ENCODE measurements at places on chromosomes 5 and 9. TPM values are rescaled to one million over a fixed set of nuclear protein-coding genes. Genes with fewer than 3 reads are reported as not detected.

ACER2 gene
- total RNA-seq: 3.8 TPM

SPINK4 gene
- total RNA-seq: not detected

ANKRD20A1 gene
- total RNA-seq: 0.77 TPM

ANGPTL2 gene
- total RNA-seq: 9.8 TPM

GLRX gene
- total RNA-seq: 16.0 TPM

ADAMTS12 gene
- total RNA-seq: 7.5 TPM

FAM174A gene
- 11.7 TPM for total RNA-seq

CFAP157 gene
- total RNA-seq: 3.5 TPM

SCGB3A2 gene
- not detected for total RNA-seq

EGFL7 gene
- total RNA-seq: 95.1 TPM

NR4A3 gene
- total RNA-seq: 9.0 TPM

ARAP3 gene
- total RNA-seq: 3.6 TPM

GZMA gene
- 0.56 TPM for total RNA-seq

WDR38 gene
- not detected for total RNA-seq

PTPN3 gene
- total RNA-seq: 0.20 TPM

DNA sequence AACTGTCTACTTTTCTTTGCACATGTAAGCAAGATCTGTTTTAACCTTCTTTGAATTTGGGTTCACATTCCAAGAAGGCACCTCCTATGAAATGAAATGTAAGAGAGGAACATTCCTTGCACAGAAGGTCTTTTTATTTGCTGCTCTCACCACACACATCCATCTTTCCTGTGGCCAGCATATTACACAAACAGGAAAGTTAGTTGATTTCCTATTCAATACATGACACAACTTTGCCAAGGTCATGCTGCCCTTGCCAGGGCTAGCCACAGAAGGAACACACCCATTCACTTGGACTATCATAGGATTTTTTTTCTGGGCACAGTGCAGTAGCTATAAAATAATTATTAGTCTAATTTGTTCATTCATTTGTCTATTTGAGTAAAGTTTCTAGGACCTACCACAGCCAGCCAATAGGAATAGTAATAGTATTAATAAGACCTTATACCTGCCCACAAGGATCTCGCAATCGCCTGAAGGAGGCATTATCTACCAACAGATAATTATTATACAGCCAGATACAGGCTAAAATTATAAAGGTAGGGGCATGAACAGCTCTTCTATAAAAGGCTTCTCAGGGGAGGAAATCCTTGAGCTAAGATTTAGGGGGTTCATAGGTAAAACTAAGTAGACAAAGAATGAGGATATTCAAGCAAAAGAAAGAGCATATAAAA, 78.1 kb upstream of the NREP start:
- DNase-seq: no peak
- no peaks in the 10 kb centered on the region for H3K36me3 ChIP-seq
- H3K4me3 ChIP-seq: no peak overlapping the region
- H3K27ac ChIP-seq: no peak overlapping the region
- H3K27me3 ChIP-seq: no peaks in the 10 kb centered on the region
- H3K4me1 ChIP-seq: no peaks in the 10 kb centered on the region

- no peak overlapping the region for H3K4me3 ChIP-seq
- H3K27ac ChIP-seq: no peak overlapping the region
- no peak for DNase-seq
- H3K4me1 ChIP-seq: no peaks in the 10 kb centered on the region
- H3K36me3 ChIP-seq: no peaks in the 10 kb centered on the region
- H3K27me3 ChIP-seq: no peaks in the 10 kb centered on the region
Observed at GRCh38 chr5:172370237-172370640, 84.1 kb downstream of the SH3PXD2B start.

- peak; percentile 66 for DNase-seq
- H3K4me1 ChIP-seq: peaks cover 10% of the 10 kb centered on the region
- H3K4me3 ChIP-seq: peak overlapping the region; percentile 88
- H3K27ac ChIP-seq: no peak overlapping the region
Observed at GRCh38 chr5:172958331-172959046, 735 bp upstream of the RPL26L1 start.

- H3K4me1 ChIP-seq: no peaks in the 10 kb centered on the region
- no peaks in the 10 kb centered on the region for H3K27me3 ChIP-seq
- no peak for DNase-seq
- H3K36me3 ChIP-seq: no peaks in the 10 kb centered on the region
- no peak overlapping the region for H3K27ac ChIP-seq
- H3K4me3 ChIP-seq: no peak overlapping the region
Observed at GRCh38 chr5:93221-93980, 1.4 kb downstream of the PLEKHG4B start.

DNA sequence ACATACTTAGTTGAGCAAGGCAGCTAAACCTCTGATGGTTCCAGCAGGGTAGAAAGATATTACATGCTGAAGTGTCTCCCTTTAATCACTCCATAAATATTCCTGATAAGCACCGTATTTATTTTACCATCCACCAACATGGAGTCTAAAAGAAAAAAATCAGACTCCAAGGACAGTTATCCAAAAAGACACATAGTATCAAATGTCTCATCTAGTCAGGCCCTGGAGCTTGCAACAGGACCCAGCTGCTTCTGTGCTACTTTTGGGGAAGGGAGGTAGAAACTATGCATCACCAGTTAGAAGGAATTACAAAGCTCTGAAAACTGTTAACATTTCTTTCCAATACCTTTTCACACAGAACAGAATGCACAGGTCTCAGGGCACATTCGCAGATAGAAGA, 88.1 kb downstream of the S1PR3 start:
- no peak overlapping the region for H3K4me3 ChIP-seq
- no peaks in the 10 kb centered on the region for H3K36me3 ChIP-seq
- no peaks in the 10 kb centered on the region for H3K27me3 ChIP-seq
- H3K27ac ChIP-seq: no peak overlapping the region

GRCh38 chr5:150372639-150373038, 15.1 kb downstream of the TCOF1 start:
- H3K4me3 ChIP-seq: no peak overlapping the region
- H3K27me3 ChIP-seq: no peaks in the 10 kb centered on the region
- DNase-seq: no peak
- H3K36me3 ChIP-seq: peaks cover 3% of the 10 kb centered on the region

DNA sequence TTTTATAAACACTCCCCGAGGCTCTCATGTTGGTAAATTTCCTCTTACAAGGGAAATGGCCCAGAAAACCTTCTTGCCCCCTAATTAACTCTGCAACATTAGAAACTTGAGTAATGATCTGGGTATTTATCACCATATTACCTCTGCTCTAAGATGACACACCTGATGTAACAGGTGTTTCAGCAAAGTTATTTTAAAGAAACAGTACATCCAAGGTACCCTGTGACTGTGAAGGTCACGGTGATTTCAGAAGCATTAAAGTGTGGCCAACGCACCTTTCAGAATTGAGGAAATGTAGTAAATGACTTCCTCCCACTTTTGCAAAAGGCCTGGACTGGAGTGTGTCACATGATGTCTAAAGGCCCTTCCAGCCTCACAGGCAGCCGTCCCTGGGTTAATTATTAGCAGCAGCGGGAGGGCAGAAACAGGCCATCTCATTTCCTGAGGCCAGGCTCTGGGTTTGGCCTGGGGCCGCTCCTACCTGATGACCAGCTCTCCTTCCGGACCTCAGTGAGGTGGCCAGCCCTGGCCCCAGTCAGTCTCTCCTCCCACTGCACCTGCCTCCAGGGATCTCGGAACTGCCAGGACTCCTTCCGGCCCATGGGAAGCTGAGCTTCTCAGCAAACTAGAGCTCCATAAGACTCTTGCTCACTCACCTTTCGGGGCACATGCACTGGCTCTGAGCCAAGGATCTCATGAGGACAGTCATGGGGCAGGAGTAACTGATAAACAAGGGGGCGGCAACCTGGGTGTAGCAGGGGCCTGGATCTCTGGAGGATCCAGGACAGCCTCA, 20.7 kb downstream of the PTPN3 start:
- H3K27ac ChIP-seq: no peak overlapping the region
- no peaks in the 10 kb centered on the region for H3K27me3 ChIP-seq
- no peak for DNase-seq
- H3K36me3 ChIP-seq: no peaks in the 10 kb centered on the region
- H3K4me1 ChIP-seq: no peaks in the 10 kb centered on the region

DNA sequence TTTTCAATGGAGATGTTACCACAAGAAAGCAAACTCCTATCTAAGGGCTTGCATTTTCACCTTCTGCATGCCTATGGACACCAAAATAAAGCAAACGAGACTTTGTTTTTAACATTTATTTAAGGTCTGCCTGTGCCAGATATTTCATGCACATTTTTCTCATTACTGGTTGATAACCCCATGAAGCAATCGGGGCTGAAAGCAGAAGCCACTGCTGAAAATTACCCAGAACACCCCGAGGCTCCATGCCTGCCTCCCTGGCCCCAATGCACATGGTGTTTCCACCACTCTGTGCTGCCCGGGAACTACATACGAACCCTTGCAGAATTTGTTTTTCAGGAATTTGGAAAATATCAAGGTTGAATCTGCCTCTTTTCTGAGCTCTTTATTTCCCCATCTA, 240.1 kb downstream of the NR2F1-AS1 start:
- H3K36me3 ChIP-seq: no peaks in the 10 kb centered on the region
- peak; percentile 26 for DNase-seq
- no peaks in the 10 kb centered on the region for H3K27me3 ChIP-seq
- peaks cover 4% of the 10 kb centered on the region for H3K4me1 ChIP-seq
- no peak overlapping the region for H3K27ac ChIP-seq
- H3K4me3 ChIP-seq: no peak overlapping the region

DNA sequence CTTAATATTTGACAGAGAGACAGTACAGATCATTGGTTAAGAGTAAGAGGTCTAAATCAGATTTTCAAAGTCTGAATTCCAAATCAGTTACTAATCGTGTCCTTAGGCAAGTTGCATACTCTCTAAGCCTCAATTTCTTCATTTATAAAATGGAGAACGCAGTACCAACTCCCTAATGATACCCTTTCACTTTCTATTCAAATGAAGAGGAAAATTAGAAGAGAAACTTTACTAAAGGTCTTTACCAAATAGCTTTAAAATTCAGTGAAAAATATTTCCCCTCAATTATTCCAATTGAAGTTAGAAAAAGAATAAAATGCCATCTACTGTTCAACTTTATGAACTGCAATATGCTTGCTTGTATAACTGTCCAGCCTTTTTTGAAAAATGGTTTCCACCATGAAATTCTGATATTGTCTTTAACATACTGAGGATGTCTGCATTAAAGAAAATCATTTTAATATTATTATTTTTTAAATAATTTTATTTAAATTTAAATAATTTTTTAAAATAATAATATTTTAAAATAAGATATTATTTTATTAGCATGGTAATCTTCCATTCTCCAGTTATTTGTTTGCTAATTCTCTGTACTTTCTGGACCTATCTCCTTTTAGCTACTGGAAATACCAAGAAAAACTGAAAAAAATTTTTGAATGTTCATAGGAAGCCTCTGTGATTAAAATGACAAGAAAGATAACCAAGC, 36.0 kb downstream of the POC5 start:
- H3K4me1 ChIP-seq: no peaks in the 10 kb centered on the region
- H3K4me3 ChIP-seq: no peak overlapping the region
- no peak overlapping the region for H3K27ac ChIP-seq
- no peak for DNase-seq
- H3K36me3 ChIP-seq: no peaks in the 10 kb centered on the region
- H3K27me3 ChIP-seq: peaks cover 2% of the 10 kb centered on the region

GRCh38 chr9:137689745-137690529, 71.1 kb downstream of the EHMT1 start:
- H3K4me1 ChIP-seq: peaks cover 17% of the 10 kb centered on the region
- DNase-seq: no peak
- H3K4me3 ChIP-seq: no peak overlapping the region

- no peak for DNase-seq
- no peaks in the 10 kb centered on the region for H3K36me3 ChIP-seq
- H3K4me1 ChIP-seq: no peaks in the 10 kb centered on the region
- H3K4me3 ChIP-seq: no peak overlapping the region
- H3K27ac ChIP-seq: no peak overlapping the region
Observed at GRCh38 chr9:126420643-126421564, 94.3 kb downstream of the MVB12B start.

- peak; percentile 77 for DNase-seq
- no peaks in the 10 kb centered on the region for H3K27me3 ChIP-seq
- peak overlapping the region; percentile 89 for H3K4me3 ChIP-seq
- H3K27ac ChIP-seq: no peak overlapping the region
Observed at GRCh38 chr9:124771867-124772679, 962 bp upstream of the NR6A1 start.

DNA sequence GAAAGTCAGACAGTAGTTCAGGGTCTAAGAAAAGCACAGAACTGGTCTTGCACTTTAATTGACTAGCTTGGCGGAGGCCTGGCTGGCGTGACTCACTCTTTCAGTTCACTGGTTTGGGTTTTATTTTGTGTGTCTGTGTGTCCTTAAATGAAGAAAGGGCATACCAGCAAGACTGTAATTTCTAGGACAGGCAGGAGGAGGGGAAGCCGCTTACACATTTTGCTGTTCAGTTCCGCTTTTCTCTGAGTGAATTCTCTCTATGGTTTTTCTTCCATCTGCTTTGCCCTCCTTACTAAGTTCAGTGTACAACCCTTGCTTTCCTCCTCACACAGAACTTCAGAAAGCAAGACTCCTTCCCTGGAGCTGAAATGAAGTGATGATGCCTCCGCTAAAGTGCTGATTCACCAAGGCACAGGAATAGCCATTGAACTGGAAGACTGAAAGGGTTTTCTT, 150.8 kb downstream of the MEF2C start:
- no peak overlapping the region for H3K4me3 ChIP-seq
- H3K4me1 ChIP-seq: peaks cover 6% of the 10 kb centered on the region
- DNase-seq: peak; percentile 38
- H3K27me3 ChIP-seq: no peaks in the 10 kb centered on the region
- no peaks in the 10 kb centered on the region for H3K36me3 ChIP-seq

DNA sequence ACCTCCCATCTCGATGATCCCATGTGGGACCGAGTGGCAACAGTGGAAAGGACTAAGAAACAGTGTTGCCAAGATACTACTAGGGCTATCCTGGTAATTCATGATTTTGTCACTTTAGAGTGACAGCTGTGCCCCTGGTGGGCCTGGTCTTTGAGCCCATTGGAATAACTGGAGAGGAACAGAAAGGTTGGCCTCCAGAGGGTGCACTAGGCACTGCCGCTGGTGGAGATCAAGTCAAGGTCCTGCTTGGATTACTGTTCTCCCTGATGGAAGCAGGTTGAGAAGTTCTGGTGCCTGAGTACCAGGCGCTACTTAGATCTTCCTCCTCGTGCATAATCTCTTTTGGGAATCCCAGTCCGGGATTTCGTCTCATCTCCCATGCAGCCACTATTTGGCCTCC, 129.6 kb downstream of the SEC61B start:
- no peaks in the 10 kb centered on the region for H3K36me3 ChIP-seq
- no peaks in the 10 kb centered on the region for H3K4me1 ChIP-seq
- H3K27ac ChIP-seq: no peak overlapping the region
- no peak overlapping the region for H3K4me3 ChIP-seq

- H3K27me3 ChIP-seq: no peaks in the 10 kb centered on the region
- H3K27ac ChIP-seq: no peak overlapping the region
- no peak overlapping the region for H3K4me3 ChIP-seq
- H3K36me3 ChIP-seq: no peaks in the 10 kb centered on the region
Observed at GRCh38 chr9:116549061-116549664, 137.9 kb upstream of the TRIM32 start.

GRCh38 chr5:31383734-31384133, 148.2 kb downstream of the DROSHA start:
- no peak overlapping the region for H3K4me3 ChIP-seq
- H3K4me1 ChIP-seq: no peaks in the 10 kb centered on the region
- H3K27me3 ChIP-seq: no peaks in the 10 kb centered on the region
- H3K36me3 ChIP-seq: no peaks in the 10 kb centered on the region

GRCh38 chr5:76196886-76197489, 113.8 kb downstream of the SV2C start:
- no peaks in the 10 kb centered on the region for H3K36me3 ChIP-seq
- no peaks in the 10 kb centered on the region for H3K27me3 ChIP-seq
- no peak for DNase-seq
- no peak overlapping the region for H3K27ac ChIP-seq
- H3K4me3 ChIP-seq: no peak overlapping the region

GRCh38 chr5:124859027-124859426, 112.6 kb upstream of the ZNF608 start:
- no peaks in the 10 kb centered on the region for H3K4me1 ChIP-seq
- no peak overlapping the region for H3K27ac ChIP-seq
- H3K4me3 ChIP-seq: no peak overlapping the region
- no peaks in the 10 kb centered on the region for H3K27me3 ChIP-seq
- no peaks in the 10 kb centered on the region for H3K36me3 ChIP-seq
